ENCODE measurements at places on chromosomes 12 and 14.

- DNase-seq = no peak
Observed at GRCh38 chr14:68941820-68942219, 37.3 kb downstream of the ACTN1 start.

- DNase-seq = no peak
Observed at GRCh38 chr12:118330421-118331018, 42.2 kb downstream of the TAOK3 start.

GRCh38 chr12:53543539-53543938, 36.3 kb upstream of the NPFF start:
- peak; percentile 62 for DNase-seq

GRCh38 chr12:89156862-89157262, 195.4 kb downstream of the DUSP6 start:
- DNase-seq = no peak

GRCh38 chr12:79886917-79887519, 47.9 kb downstream of the PPP1R12A start:
- DNase-seq = peak; percentile 64

DNA sequence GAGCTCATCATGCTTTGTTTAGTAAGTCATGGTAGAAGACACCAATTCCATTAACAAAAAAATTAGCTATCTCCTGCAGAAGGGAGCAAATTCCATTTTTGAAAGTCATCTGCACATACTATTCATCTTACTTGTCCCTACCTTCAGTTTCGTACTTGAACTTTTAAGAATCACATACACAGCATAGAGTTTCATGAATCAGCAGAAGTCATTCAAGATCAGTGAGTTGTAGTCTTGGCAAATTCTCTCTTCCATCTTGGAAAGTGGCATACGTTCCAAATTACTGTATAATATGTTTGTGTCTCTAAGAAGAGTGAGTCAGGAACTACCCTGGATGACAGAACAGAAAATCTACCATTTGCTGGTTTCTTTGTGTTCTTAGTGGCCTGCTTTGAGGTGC, 14.1 kb downstream of the VRK1 start:
- no peak for DNase-seq

- DNase-seq = no peak
Observed at GRCh38 chr12:6779708-6780432, 7.5 kb downstream of the LAG3 start.

DNA sequence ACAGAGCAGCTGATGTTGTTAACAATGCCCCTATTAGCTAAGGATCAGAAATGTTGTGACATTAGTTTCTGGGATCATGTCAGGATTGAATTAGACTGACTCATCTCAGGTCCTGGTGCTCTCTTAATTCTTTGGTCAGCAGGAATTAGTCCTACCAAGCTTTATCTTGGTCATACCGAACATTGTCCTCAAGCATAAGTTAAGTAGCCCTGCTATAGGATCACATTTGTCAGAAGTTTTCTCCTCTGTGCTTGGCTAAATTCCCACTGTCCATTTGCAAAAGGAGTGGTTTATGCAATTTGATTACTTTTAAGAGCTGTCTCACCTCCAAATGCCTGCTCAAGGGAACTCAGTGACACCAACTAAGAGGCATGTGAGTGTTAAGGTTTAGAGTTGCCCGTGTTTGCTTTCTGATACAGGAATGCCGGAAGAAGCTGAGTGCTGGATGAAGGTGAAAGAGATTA, 48.4 kb upstream of the IFNG-AS1 start:
- no peak for DNase-seq

DNA sequence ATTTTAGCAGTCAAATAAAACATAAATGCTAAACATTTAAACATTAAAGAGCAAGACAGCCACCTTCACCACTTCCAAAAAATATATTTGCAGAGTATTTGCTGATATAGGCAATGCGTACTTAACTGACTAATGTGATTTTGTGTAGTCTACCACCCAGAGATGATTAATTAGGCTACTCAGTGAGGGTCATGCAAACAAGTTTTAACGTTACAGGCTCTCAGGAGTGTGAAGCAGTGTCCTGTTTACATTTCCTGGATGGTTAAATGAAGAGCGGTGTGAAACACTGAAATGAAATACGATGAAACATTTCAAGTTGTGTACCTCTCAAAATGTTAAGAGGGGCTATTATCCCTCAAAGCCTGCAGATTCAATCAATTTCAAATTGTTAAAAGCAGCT, 165.8 kb upstream of the LRIG3 start:
- no peak for DNase-seq

- peak; percentile 44 for DNase-seq
Observed at GRCh38 chr12:48956279-48957140, 777 bp downstream of the ARF3 start.

- no peak for DNase-seq
Observed at GRCh38 chr12:96189781-96190180, 4.4 kb upstream of the ELK3 start.

- DNase-seq = no peak
Observed at GRCh38 chr12:131379738-131380137, 331.2 kb upstream of the SFSWAP start.

GRCh38 chr14:68637106-68638021, 155.5 kb downstream of the ZFP36L1 start:
- DNase-seq = no peak

- DNase-seq = no peak
Observed at GRCh38 chr12:32181498-32182175, 75.0 kb downstream of the BICD1 start.

DNA sequence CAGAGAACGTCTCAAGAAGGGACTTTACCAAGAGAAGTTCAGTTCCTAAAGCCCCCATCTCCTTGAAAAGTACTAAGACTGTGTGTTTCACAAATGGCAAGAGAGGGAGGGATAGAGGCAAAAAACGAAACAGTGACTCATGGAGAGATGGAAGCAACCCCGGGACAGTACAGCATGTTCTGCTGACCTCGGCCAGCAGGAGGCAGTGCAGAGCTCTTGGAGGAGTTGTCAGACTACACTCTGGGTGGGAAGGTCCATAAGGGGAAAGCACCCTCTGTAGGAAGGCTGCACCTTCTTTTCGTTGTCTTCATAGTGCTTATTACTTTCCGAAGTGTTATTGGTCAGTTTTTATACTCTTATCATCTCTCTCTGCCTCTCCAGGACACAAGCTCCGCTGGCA, 525.2 kb upstream of the CCDC196 start:
- DNase-seq = peak; percentile 66

DNA sequence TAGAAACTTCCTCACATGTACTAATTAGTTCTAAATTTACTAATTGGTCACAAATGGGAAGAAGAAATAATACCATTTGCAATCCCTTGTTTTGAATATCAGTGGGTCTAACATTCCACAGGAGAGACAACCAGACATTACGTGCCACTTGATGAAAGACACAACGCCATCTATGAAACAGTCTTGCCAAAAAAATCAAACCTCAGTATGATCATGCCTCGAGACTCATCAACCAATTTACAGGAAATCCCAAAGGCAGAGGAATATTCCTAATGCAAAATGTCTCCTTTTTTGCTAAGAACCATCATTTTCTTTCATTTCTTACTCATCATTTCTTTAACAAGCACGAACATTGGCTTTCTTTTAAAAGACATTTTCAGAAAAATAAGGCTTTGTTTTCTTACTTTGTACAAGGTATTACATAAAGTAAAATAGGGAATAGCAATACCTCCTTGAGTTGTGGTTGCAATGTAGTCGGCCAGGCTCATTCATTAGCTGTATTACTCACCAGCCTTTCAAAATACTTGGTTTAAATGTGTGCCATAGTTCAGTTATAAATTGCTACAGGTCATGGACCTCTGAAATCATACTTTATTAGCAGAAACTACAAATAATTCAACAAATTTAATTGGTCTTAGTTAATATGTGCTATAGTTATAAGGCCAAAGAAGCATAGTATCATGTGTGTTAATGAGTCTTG, 436.2 kb upstream of the FLRT2 start:
- DNase-seq = no peak
